ENCODE measurements at places on chromosomes 7 and 10.

GRCh38 chr7:48011951-48012350, 17.0 kb downstream of the SUN3 start:
- no peak for DNase-seq

- DNase-seq = no peak
Measured at GRCh38 chr7:2999078-2999500, 44.6 kb downstream of the CARD11 start.

DNA sequence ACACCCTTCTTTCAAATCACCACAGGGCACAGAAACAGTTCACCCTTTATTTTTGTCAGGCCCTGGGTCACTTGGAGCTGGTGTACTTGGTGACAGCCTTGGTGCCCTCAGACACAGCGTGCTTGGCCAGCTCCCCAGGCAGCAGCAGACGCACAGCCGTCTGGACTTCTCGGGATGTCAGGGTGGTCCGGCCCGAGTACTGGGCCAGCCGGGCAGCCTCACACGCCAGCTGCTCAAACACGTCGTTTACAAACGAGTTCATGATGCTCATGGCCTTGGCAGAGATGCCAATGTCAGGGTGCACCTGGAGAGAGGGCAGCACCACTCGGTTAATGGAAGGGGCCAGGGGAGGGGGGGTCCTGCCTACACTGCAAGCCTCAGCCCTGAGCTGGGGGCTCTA, 2.5 kb downstream of the H2BK1 start:
- DNase-seq = no peak

DNA sequence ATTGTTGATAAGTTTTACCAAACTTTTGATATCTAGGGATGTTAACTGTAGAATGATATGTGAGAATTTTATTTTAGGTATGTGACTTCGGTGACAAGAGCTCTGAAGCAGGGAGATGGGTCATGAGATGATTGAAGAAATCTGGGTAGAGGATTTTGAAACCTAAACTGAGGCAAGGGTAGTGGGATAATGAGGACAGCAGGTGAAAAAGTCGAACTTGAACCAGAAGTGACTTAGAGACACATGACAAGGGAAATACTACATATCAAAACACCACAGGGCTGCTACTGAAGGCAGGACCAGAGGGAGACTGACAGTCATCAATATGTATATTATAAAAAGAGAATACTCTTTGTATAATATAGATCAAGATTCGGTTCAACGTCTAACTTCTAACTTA, 113.2 kb downstream of the WDFY4 start:
- DNase-seq = no peak

DNA sequence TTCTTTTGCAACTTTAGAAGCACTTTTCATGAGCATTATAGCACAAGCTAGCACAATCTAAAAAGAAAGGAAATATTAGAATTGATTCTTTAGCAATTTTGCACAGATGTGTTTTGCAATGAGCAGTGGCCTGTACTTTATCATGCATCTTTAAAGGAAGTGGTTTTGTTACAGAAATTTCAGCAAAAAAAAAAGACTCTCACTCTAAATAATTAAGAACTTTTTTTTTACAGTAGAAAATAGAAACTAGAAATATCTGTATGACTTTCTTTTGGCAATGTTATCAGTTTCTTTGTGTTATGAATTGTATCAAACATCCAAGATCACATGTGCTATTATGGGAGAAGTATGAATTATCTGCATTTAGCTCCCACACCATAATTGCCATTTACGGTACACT, 195.7 kb upstream of the KLF6 start:
- no peak for DNase-seq

GRCh38 chr10:89518108-89518507, 17.3 kb downstream of the SLC16A12 start:
- no peak for DNase-seq

- no peak for DNase-seq
Measured at GRCh38 chr7:130154131-130154500, 51.1 kb downstream of the TMEM209 start.

DNA sequence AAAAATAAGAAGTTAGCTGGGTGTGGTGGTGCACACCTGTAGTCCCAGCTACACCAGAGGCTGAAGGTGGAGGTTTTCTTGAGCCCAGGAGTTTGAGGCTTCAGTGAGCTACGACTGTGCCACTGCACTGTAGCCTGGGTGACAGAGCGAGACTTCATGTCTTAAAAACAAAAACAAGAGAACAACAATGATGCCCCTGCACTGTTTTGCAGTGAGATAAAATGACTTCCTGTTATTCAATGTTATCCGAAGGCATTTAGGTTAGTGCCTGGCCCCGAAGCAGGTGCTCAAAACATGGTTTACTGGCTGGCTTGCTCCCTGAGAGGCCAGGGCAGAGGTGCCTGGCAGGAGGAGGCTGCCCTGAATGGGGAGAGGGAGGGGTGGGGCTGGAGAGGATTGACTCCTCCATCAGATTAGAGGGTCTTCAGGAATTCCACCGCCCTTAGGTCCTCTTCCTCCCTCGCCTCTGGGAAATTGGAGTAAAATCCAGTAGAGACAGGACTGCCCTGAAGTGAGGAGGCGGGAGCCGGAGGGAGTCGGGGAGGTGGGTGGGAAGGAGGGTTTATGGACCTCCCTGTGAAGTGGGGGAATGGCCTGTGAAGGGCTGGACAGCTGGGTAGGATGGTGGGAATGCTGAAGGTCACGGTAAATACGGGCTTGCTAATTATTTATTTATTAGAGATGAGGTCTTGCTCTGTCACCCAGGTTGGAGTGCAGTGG, 6.8 kb upstream of the CLDN4 start:
- DNase-seq = no peak

DNA sequence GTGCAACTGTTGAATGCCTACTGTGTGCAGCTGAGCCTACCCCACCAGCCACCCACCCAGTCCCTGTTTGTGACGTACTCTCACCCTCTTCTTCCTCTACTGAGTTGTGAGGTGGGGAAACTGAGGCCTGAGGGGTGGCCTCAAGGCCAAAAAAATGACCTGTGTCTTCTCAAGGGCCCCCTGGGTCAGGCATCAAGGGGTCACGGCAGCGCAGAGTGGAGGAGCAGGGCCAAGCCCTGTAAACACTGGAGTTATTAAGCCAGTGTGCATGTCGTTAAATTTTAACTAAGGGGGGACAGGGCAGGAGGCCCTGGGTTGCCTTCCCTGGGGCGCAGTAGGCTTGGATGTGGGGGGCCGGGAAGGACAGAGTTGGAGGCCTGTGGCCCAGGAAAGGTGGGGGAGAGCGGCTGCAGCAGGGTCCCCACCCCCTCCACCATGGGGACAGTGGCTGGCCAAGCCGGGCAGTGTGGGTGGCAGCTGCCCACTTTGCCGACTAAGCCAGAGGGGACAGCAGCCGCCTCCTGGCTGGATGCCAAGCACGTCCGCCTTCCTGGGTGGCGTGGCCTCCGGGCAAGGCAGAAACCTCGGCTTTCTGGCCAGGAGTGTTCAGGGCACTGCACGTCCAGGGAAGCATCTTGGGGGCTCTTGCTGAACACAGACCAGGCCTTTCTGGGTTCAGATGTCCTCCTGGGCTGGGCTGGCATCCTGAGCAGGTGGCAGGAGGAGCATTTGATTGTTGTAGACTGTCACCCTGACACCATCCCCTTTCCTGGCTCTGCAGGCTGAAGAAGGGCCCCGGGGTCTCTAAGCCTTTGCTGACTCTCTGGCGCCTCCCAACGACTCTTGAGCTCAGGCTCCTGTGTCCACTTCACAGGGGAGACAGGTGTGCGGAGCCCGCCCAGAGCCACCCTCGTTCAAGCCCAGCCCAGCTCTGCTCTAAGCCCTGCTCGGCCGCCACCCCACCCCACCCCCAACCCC, 1.9 kb downstream of the SLC29A4 start:
- peak; percentile 30 for DNase-seq

GRCh38 chr10:24722676-24723385, 856 bp downstream of the ARHGAP21 start:
- DNase-seq = peak; percentile 66

DNA sequence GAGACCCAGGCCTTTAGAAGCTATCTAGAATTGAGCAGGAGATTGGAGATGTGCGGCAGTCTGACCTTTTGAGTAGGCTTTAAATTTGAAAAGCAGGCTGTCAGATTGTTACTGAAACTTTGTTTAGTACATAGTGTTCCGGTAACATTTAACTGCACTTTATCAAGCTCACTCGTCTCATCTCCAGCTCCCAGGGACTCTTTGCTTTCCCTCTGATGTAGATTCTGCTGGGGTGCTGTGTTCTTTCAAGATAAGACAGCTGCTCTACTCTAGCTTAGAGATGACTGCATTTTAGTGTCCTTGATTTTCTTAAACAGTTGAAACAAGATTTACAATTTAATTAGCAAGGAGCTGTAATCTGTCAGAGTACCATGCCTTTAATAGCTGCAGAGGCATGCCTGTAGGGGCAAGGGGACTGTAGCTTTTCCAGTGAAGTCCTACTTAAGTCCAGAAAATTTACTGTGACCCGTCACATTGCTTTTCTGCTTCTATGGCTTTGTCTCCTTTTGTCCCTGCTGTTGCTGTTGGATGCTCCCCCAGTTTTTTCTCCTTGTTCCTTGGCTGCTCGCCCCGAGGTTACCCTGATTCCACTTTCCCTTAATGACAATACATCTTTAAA, 56.4 kb upstream of the MTPN start:
- no peak for DNase-seq

GRCh38 chr10:130559547-130559880, 423.3 kb downstream of the GLRX3 start:
- no peak for DNase-seq

DNA sequence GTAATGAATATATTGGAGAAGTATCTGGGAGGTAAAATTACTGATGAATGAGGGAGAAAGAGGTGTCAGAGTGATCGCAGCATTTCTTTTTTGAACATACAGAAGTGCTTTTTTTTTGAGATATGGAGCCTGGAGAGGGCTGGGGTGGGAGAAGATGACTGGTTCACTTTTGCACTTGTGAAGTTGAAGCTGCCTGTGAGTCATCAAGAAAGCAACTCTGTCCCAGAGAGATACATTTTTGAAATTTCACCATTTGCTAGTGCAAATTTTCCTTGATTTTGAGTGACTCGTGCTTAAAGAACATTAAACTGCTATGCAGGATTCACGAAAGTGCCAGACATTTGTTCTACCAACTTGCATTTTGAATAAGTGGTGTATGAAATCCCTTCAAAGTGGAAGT, 81.8 kb downstream of the ADRA2A start:
- DNase-seq = no peak

DNA sequence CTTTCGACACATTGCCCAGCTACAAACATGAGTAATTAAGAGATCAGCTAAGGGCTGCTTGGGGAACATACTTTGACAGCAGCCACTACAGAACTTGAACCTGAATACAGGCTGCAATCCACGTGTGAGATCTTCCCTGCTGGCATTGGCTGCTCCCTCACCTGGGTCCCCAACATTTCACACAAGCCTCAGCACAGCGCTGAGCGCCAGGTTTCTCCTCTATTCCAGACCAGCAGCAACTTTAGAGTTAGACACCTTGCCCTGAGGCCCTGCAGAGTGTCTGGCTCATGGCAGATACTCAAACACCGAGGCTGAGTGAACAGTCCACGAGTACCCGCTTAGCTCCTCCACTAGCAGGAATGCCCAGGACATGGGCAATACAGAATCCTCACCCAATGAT, 1.3 kb upstream of the WIPF3 start:
- no peak for DNase-seq

DNA sequence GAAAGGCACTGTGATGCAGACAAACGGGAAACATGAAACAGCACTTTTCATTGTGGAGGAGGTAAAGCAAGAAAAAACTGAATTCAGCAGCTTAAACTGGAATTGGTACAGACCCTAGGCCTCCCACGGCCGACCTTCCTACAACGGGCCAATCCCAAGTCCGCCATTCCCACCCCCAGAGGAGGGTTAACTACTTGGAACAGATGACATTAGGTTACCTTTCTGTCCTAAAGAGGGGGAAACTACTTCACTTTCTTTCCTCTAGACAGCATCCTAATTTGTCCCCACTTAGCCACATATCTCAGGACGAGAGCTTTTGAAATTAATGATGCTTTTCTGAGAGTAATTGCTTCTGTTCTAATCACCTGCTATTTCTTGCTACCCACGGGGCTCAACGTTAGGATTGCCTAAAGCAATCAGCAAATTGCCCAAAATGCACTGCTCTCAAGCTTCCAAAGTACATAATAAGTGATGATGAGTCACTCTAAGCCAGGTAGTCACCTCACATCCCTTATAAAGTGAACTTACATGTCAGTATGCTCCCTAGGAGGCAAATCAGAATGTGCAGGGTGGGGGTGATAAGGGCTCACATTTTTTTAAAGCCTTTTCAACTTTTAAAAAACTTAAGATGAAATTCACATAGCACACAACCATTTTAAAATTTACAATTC, 36.7 kb downstream of the LSM5 start:
- DNase-seq = no peak

DNA sequence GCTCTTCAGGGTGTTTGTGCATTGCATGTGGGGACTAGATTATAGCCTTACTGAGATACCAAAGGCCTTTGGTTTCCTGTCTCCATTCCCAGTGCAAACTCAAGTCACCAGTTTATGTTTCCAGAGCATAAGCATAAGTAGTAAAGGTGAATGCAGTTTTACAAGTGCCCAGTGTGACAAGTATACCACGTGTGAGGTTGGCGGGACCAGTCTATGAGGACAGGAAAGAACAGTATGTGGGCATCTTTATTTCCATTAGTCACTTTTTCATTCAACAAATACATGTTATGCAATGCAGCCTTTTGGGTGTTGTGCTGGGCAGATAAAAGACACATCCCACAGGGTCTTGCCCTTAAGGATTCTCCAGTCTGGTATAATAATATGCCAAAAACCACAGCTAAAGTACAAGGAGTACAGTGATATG, 146.5 kb downstream of the ARID5B start:
- DNase-seq = no peak

DNA sequence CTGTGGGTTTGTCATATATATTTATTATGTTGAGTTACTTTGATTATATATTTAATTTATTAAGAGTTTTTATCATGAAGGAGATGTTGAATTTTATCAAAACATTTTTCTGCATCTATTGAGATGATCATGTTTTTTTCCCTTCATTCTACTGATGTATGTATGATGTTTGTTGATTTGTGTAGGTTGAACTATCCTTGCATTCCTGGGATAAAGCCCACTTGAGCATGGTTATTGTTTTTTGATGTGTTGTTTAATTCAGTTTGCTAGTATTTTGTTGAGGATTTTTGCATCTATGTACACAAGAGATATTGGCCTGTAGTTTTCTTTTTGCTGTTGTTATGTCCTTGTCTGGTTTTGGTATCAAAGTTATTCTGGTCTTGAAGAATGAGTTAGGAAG, 31.1 kb downstream of the SCART1 start:
- DNase-seq = no peak

- DNase-seq = peak; percentile 86
Measured at GRCh38 chr10:22714479-22715289, at the start of gene PIP4K2A. PIP4K2A (minus strand) TSS chr10:22714578; CDS start chr10:22714326, 252 bp downstream.

DNA sequence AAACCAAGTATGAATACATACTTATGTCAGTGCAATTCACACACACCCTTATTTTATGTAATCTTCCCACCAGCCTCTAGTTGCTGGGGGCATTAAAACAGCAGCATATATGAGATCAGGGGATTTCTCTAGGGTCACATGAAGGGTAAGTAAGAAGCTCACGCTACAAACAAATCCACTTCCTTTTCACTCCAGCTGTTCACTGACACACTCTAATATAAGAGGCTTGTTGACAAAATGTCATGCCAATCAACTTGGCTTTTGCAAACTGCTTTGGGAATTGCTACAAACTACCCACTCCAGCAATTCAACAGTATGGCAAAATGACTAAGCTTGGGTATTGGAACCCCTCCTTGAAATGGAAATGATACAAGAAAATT, 10.3 kb downstream of the FAM3C start:
- no peak for DNase-seq
